Activated B cell treated with CpG ODN at 0.5 μM for 24 hours (primary cell): ENCODE measurements at places on chromosomes 7 and 10.

GRCh38 chr7:43384616-43385308 lies 198.1 kb upstream of the STK17A start:
- DNase-seq: no peak

GRCh38 chr7:148699024-148699781 lies 500 bp downstream of the CUL1 start:
- no peak for DNase-seq

DNA sequence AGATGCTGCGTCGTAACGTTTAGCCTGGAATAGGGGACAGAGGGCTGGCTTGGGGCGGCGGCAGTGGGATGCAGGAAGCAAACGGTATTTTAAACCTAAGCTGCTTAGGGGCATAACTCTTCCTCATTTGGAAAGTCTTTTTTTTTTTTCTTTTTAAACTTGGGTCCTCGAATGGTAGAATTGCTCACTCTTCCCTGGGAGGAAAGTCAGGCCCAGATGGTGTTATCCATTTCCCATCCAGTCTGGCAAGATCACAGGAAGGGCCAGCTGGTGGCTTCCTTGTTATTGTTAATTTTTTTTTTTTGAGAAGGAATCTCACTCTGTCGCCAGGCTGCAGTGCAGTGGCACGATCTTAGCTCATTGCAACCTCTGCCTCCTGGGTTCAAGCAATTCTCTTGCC lies 56.6 kb downstream of the TMEM209 start:
- no peak for DNase-seq

DNA sequence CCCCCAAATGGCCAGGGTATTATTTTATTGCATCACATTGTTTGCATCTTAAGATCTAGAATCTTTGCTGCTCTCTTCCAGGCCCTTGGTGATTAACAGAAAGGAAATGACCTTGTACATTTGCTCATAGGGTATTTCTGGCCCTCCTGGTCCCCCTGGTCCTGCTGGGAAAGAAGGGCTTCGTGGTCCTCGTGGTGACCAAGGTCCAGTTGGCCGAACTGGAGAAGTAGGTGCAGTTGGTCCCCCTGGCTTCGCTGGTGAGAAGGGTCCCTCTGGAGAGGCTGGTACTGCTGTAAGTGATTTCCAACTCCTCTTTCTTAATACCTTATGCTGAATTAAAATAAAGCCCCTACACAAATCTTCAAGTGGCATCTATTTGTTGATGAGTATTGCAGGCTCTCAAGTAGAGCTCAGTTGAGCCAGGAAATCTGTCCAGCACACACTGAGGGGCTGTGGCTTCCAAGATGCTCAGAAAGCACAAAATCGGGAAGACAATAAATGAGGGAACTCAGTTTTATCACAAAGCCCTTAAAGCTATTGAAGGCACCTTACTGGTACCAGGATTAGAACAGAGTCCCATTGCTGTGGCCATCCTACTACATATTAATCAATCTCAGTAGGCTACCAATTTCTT lies 28.2 kb downstream of the COL1A2 start:
- no peak for DNase-seq

DNA sequence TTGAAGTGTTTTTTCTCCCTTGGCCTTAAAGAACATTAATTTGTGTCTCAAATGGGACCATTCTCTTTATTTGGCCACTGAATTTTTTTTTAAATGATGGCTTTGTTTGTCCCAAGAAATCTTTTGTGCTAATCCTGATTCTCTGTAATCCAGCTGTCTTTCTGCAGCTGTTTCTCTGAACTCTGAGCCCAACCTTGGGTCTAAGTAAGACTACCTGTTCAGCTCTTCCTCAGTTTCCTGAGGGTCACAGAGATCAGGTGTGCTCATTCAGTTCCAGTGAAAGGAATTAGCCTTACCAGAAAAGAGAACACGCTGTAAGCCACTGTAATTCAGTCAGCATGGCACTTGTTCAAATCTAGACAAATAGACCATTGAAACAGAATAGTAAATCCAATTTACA lies 94.2 kb downstream of the ANKIB1 start:
- no peak for DNase-seq

DNA sequence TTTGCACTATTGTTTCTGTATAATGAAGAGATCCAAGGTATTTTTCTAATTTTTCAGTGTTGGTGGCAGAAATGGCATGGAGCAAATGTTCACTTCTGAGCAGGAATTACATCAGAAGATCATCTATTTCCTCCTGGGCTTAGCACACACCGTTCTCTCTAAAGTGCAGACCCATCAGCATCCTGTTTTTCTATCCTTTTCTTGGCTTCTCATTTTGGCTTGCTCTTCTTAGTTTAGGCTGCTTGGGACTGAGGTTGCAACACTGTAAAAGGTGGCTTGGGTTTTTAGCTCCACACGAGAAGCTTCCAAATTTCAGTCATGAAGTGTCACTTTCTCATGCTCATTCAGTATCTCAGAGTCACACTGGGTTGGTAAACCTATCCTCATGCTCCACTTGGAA lies 79.9 kb upstream of the SMIM30 start:
- DNase-seq: no peak

- no peak for DNase-seq
These were observed 24.6 kb upstream of the AKR1B10 start for GRCh38 chr7:134502463-134503371.

GRCh38 chr10:91743465-91743864 lies 54.8 kb upstream of the TNKS2 start:
- no peak for DNase-seq

GRCh38 chr7:121394709-121395140 lies 1.4 kb downstream of the FAM3C start:
- no peak for DNase-seq

DNA sequence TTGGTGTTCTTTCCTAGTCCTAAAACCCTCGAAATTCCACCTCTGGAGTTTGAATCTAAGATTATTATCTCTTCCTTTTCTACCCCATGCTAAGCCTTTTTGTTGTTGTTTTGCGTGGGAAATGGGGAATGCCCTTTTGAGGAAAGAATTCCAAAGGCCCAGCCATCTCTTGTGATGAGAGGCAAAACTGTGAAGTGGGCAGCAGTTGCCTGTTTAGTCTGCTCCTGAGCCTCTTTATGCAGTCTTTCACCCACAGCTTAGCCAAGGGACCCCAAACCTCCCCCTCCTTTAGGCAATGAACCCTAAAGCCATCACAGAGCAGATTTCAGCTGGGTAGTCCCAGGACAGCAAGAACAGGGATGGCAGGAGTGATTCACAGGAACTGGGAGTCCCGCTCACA lies 95.5 kb downstream of the DNMBP start:
- no peak for DNase-seq

DNA sequence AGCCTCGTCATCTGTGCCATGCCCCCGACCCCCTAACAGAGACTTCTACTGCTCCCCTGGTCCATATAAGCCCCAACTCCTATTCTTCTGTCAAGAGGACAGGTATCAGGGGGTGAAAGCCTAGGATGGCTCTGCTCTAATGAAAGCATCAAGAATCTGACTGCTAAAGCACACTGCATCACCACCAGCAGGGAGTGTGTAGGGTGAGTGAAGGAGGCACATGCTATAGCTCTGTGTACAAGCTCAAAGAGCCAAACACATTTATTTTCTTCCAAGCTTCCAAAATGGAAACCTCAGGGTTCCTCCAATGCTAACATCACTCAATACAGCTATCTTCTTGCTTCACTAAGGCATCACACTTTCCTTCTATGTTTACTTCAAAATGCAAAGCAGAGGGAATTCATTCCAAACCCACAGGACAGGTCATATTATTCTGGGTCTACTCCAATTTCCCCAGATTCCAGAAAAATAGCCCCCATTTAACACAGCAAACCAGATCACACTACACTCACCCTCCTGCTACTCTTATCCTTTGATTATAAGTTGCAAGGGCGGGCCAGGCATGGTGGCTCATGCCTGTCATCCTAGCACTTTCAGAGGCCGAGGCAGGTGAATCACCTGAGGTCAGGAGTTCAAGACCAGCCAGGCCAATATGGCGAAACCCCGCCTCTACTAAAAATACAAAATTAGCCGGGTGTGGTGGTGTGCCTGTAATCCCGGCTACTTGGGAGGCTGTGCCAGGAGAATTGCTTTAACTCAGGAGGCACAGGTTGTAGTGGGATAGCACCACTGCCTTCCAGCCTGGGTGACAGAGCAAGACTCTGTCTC lies 36.6 kb downstream of the RHEB start:
- no peak for DNase-seq

- no peak for DNase-seq
These were observed 11.2 kb upstream of the GRID1 start for GRCh38 chr10:86377797-86378146.

GRCh38 chr7:157253850-157254249 lies 83.0 kb upstream of the DNAJB6 start:
- no peak for DNase-seq

- no peak for DNase-seq
These were observed 89.3 kb downstream of the SEC23IP start for GRCh38 chr10:119981826-119982225.

- DNase-seq: no peak
These were observed 177.9 kb upstream of the PLXDC2 start for GRCh38 chr10:19638182-19638895.

GRCh38 chr7:25595996-25596395 lies 367.7 kb upstream of the NPVF start:
- no peak for DNase-seq

- no peak for DNase-seq
These were observed 5.1 kb upstream of the ZNF775 start for GRCh38 chr7:150374026-150374425.

GRCh38 chr10:110868981-110869380 lies 2.7 kb upstream of the PDCD4 start:
- DNase-seq: no peak

DNA sequence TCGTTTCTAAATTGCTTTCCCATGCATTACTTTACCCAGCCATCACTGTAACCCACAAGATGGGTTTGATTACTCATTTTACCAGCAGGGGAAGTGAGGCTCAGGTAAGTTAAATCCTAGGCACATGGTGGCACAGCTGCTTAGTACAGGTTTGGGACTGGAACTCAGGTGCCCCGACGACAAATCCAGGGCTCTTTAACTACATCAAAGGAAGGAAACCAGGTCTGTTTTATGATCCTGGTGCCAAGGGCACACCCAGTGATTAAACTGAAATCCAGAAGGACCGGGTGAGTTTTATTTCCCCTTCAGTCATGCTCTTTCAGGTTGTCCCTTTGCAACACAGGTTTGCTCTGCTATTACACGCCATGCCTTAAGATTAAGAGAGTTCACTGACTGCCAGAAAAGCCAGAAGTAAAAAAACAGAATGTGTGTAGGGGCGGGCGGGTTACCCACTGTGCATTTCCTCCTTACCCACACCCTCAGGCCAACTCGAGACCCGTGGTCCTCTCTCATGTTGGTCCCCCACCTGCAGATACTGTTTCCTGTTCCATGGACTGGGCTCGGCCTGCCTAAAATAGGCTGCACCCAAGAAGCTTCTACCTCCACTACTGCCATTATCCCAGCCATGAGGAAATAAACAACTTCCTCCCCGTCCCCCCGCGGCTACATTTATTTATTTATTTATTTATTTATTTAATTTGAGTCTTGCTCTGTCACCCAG lies 55.1 kb upstream of the KDM7A start:
- DNase-seq: no peak

- no peak for DNase-seq
These were observed 14.7 kb upstream of the RABGEF1 start for GRCh38 chr7:66725843-66726242.

- no peak for DNase-seq
These were observed 111.2 kb downstream of the LSM5 start for GRCh38 chr7:32378988-32379387.

GRCh38 chr7:36490419-36490830 lies 100.8 kb downstream of the ANLN start:
- DNase-seq: no peak

DNA sequence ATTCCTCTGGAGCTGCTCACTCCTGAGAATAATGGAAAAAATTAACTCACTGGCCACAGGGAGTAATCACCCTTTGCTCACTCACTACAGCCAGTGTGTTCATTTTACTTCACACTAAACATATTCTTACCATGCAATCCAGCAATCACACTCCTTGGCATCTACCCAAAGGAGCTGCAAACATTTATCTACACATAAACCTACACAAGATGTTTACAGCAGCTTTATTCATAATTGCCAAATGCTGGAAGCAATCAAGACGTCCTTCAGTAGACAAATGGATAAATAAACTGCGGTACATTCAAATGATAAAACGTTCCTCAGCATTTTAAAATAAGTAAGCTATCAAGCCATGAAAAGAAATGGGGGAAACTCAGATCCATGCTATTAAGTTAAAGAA lies 34.2 kb upstream of the POM121L12 start:
- DNase-seq: no peak

DNA sequence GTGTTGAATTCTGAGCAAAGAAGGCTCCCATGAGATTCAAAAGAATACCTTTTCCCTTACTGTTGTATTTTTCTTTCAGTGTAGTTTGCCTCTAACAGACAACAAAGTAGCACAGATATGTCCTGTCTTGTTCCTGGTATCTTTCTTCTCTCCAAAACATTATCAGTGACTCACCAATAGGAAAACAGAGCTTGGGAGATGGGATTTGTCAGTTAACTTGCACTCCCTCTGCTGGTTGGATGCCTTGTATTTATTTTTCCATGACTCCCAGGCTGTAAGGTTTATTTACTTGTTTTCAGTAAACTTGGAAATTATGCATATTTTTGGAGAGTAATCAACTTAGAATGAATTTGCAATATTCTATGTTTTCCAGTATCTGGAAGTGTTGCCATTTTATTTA lies 129.7 kb downstream of the SAMD9 start:
- DNase-seq: no peak

GRCh38 chr10:126905776-126906703 lies 812 bp downstream of the DOCK1 start:
- DNase-seq: no peak

GRCh38 chr10:60384708-60385398 lies 4.8 kb downstream of the ANK3 start:
- DNase-seq: no peak

DNA sequence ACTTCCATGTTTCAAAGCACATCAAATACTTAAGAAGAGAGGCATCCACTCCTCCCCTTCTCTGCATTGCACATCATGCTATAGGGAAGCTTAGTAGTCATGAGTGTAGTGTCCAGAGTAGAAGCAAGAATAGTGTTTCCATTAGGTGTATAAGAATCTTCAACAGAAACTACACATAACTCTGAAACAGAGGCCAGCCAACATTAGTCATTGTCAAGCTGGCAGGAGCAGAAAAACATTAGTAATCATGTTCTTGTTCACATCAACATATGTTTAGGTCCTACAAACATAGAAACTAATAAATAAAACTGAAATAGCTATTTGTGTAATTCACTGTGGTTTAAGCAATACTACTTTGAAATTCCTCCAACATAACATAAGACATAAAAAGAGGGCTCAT lies 370.2 kb downstream of the PPP1R3A start:
- no peak for DNase-seq

GRCh38 chr7:42432644-42433043 lies 195.6 kb upstream of the GLI3 start:
- DNase-seq: no peak

GRCh38 chr7:44561481-44561880 lies 12.2 kb downstream of the DDX56 start:
- DNase-seq: no peak

DNA sequence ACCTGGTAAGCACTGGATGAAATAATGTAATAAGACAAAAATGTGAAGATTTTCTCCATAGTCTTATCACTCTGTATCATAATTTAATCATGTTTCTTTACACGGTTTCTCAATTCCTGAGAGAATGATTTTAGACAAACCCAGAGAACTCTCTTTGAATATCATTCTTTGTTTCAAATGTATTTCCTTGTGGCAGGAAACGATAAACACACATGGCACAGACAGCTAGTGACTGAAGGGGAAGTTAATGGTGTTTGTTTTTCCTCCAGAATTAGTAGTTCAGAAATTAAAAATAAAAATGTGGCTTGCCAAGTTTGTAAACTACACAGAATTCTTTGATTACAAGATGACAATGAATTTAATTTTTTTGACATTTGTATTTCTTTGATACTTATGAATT lies 163.7 kb upstream of the PRPS1L1 start:
- DNase-seq: no peak
